Left renal pelvis (tissue), 4 donors: ENCODE measurements at places on chromosomes 6 and 20. TPM values are rescaled to one million over a fixed set of nuclear protein-coding genes. Genes with fewer than 3 reads are reported as not detected.

GRCh38 chr6:23529902-23530301 lies 596.1 kb upstream of the NRSN1 start:
- no peak for DNase-seq

- no peak for DNase-seq
Measured at GRCh38 chr20:23011008-23011721, 23.9 kb upstream of the SSTR4 start.

DNA sequence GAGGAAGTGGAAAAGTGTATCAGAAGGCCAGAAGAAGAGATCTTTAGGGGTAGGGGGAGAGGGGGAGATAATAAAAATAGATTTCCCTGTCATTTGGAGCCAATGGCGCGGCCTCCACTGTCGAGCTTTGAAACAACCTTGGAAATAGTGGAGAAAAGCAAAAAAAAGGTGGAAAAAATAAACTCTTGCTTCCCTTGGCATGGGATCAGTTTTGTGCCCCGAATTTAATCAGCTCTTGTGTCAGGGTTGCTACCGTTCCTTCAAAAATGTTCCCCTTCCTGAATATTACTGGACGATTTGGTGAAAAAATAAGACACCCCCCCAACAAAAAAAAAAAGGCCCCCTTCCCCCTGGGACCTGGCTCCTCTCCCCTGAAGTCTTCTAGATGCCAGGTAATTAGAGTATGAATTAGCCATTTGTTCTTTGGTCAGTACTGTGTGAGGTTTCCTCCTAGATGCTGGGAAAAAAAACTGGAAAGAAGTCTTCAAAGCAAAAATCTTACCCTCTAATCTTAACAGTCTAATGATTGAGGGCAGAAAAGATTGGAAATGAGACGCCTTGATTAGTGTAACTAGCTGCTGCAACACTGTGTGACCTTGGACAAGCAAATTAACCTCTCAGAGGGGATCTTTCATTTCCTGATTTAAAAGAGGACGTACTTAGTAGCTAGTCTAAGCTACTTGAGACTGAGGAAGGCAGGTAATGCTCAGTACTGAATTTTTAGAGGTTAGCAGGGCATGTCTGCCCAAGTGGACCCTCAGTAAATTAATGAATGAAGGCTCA lies 872 bp upstream of the RBM39 start:
- peak; percentile 3 for DNase-seq

GRCh38 chr6:129771678-129772077 lies 61.7 kb upstream of the ARHGAP18 start:
- DNase-seq: no peak

GRCh38 chr6:85261271-85261670 lies 188.6 kb upstream of the NT5E start:
- no peak for DNase-seq

- DNase-seq: no peak
Measured at GRCh38 chr6:160076009-160076408, 45.6 kb upstream of the SLC22A1 start.

GRCh38 chr6:70547313-70547712 lies 19.4 kb upstream of the SDHAF4 start:
- DNase-seq: no peak

- DNase-seq: no peak
Measured at GRCh38 chr6:3286641-3287171, 28.0 kb downstream of the PSMG4 start.

GRCh38 chr6:141364694-141365093 lies 768.0 kb upstream of the GJE1 start:
- DNase-seq: no peak

DNA sequence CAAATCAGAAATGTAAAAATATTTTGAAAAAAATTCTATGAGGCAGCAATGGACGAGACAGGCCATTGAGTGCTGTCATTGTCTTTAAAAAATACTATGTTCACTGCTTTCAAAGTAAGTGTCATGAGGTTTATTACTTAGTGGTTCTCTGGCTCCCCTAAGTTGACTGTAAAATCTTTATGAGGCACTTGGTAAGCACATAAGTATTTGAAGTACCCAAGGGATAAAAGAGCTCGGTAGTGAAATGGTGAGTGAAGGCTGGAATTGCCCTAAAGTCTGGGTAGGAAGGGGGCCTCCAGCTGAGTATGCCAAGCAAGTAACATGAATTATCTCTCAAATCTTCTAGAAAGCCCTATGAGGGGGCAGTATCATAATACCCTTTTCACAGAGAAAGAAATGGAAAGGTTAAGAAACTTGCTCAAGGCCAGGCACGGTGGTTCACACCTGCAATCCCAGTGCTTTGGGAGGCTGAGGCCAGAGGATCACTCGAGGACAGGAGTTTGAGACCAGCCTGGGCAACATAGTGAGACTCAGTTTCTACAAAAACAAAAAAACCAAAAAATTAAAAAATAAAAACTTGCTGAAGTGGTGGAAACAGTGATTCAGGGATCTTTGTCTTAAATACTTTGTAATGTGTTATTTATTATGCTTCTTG lies 5.5 kb upstream of the CTCFL start:
- DNase-seq: no peak

- no peak for DNase-seq
Measured at GRCh38 chr6:53724501-53724900, 58.9 kb upstream of the KLHL31 start.

DNA sequence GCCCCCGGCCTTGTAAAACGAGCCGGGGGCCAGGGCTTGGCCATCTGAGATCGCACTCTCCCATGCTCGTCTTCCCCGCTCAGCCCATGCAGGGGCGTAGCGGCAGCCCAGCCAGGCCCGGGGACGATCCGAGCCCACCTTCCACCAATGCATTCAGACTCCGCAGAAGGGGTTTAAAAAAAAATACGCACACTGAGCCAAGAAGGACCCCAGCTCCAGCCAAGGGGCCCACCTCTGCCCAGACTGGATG lies 320 bp downstream of the GSTA4 start:
- DNase-seq: no peak

- DNase-seq: no peak
Measured at GRCh38 chr20:48448666-48449600, 378.9 kb downstream of the PREX1 start.

DNA sequence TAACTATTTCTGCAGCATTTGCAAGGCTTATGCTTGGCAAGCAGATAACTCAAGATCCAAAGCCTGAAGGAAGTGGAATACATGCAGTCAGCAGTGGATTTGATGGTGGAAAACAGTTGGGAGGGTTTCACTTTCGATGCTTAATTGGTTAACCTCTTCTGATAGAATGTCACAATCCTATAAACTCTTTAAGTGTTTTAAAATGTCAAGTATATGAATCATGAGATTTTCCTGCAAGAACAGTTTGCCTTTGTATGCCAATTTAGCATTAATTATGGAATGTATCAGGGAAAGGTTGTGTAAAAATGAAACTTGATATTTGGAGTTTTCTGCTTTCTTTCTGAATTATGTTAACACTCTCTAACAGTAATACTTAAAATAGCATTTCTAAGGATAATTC lies 36.6 kb downstream of the NKX2-4 start:
- no peak for DNase-seq

DNA sequence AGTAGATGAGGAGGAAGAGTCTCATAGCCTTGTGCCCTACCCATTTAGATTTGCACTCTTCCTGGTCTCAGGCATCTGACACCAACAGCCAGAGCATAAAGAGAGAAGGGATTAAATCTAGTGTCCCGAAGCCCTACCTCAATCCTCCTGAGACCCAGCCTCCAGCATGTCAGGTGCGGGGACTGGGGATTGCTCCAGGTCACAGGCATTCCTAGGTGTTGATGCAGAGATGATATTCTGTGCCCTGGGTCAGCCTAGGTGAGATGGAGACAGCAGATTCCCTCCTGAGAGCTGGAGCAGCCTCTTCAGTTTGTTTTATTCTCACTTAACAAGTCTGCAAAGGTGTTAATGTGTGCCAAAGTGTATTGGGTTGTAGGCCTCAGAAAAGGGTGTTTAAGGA lies 89.8 kb downstream of the ANKRD6 start:
- DNase-seq: no peak

- DNase-seq: no peak
Measured at GRCh38 chr6:37432590-37432915, 468 bp upstream of the CMTR1 start.

- no peak for DNase-seq
Measured at GRCh38 chr6:158415666-158416065, 103.4 kb downstream of the TULP4 start.

DNA sequence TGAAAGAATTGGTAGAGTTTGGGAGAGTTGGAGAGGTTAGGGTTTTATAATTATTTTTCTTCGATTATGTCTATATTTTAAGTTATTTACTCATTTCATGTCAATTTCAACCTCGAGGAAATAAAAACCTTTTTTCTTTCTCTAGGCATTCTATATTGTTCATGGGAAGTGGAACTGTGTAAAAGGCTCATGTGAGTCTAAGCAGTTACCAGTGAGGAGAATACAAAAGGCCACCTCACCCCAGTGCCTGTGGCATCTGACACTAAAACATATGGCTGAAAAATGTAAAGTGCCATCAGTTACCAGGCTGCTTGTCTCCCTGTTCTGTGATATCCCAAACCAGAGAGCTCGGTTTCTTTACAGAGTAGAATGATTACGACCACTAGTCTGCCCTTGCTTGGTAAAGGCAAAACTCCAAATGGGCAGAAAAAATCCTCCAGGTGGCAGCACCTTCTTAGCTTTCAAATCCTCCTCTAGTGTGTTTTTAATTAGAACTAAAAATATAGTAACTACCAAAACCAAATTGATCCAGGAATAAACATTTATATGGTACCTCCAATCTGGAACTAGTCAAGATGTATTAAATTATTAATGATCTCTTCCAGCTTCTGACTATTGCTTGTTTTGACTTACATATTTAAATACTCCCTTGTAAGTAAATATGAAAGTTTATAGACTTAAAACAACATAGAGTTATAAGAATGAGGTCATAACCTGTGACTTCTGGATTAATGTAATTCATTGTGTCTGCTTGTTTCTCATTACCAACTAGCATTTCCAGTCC lies 122.6 kb upstream of the MCHR2 start:
- no peak for DNase-seq

DNA sequence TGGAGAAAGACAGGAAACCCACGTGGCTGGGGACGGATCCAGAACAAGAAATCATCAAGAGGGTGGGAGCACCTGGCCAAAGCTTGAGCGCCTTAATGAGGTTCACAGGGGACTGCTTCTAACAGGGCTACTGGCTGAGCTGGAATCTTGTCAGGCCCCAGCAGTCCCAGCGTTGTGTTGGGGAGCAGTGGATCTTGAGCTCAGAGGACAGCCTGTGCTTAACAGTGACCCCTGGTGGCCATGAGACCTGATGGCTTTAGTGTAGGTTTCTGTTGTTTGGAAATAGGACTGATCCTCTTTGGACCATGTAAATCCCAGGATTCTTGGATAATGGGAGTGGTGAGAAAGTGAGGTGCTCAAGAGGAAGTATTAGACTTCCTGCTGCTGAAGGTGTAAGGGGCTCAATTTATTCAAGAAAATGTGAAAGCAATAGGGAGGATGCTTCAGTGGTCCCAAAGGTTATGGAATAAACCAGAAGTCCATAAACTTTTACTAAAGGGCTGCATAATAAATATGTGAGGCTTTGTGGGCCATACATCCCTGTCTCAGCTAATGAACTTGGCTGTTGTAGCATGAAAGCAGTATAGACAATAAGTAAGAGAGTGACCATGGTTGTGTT lies 216.2 kb downstream of the NFATC2 start:
- no peak for DNase-seq

- DNase-seq: no peak
Measured at GRCh38 chr6:168123165-168123911, 44.3 kb upstream of the FRMD1 start.

DNA sequence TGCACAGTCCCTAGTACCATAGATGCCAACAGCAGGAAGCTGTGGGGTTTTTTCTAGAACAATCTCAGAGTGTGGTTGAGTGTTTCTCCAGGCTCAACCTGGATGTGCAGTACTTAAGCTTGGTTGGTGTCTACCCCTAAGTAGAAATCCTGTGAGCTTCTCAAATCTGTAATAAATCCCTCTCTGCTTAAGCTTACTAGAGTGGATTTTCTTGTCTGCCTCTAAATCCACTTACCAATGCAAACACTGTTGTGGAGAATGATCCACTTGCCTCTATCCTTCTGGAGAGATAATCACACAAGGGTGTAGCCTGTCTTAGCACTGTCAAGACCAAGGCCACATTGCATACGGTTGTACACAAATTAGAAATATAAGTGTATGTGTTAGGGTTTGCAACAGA lies 43.3 kb upstream of the CLIC5 start:
- no peak for DNase-seq

- no peak for DNase-seq
Measured at GRCh38 chr20:24417485-24417884, 51.9 kb upstream of the SYNDIG1 start.

DNA sequence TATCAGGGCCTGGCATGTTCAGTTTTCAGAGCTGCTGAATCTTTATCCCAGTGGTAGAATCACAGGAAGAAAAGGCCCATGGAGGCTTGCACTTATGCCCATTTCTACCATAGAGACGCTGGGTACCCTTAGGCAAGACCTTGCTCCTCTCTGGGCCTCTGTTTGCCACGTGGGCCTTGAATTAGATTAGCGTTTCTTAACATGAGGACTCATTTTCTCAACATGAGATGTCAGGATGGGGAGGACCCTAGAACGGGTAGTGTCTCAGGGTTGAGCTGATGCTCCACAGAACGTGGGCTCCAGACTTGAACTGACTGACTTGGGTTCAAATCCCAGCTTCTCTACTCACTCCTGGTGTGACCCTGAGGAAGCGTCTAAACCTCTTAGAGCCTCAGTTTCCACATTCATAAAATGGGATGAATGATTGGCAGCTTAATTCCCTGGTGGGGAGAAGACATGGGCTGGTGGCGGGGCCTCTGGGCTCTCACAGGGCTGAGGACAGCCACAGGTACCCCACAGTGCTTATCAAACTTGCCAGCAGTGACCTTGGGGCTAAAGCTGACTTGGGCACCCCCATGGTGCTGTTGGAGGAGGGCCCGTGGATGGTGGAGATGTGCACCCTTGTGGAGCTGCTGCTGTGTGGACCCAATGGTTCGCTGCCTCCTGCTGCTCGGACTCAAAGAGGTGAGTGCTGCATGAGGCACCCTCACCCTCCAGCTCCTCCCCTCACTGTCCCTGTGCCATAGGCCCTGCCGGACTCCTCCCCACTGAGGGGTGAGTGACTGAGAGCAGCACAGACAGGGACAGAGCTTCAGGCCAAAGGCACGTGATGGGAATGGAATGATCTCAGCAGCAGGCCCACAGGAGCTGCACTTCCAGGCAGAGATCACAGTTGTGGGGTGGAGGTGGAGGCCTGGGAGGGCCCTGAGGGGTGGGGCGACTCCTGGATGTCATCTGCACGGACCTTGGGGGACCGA lies 28.2 kb downstream of the SUN5 start:
- DNase-seq: no peak

DNA sequence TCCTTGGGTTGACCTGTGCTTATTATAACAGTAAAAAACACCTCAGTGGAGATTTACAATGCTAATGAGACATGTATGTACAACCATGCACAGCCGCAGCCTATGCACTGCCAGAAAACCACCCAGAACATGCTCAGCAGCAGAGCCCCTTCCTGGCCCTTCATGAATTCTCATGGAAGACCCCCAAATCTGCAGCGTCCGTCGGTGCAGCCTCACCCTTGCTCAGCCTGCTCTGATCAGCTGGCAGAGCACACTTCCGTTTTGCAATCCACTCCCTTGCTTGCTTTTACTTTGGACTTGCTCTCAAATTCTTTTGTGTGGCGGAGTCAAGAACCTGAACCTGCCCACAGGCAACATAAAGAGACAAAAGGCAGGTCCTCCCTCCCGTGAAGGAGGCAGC lies 378.2 kb upstream of the SULF2 start:
- DNase-seq: no peak

SAPCD1 gene
- polyA plus RNA-seq: 12.7 TPM

KCNK15 gene
- 0.09 TPM for polyA plus RNA-seq

RAB44 gene
- polyA plus RNA-seq: not detected

KIFC1 gene
- 35.0 TPM for polyA plus RNA-seq

DYNLT2 gene
- polyA plus RNA-seq: 9.7 TPM

IMPG1 gene
- polyA plus RNA-seq: 3.6 TPM

ZBP1 gene
- polyA plus RNA-seq: 0.08 TPM

DPPA5 gene
- not detected for polyA plus RNA-seq

NTSR1 gene
- 0.10 TPM for polyA plus RNA-seq

TRIM10 gene
- 0.45 TPM for polyA plus RNA-seq
